ENCODE measurements at places on chromosomes 7 and 10. TPM values are rescaled to one million over a fixed set of nuclear protein-coding genes. Genes with fewer than 3 reads are reported as not detected.

DNA sequence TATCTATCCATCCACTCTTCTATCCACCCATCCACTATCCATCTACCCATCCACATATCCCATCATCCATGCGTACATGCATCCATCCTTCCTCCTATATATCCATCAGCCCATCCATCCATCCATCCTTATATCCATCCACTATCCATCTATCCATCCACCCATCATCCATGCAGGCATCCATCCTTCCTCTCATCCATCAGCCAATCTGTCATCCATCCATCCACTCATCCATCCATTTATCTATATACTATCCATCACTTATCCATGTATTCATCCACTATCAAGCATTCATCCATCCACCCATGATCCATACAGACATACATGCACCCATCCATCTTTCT lies 485.9 kb downstream of the DNAJB6 start:
- no peak for DNase-seq

ASZ1 gene
- not detected for total RNA-seq

- peak; percentile 50 for DNase-seq
Measured at GRCh38 chr7:2018569-2019460, 213.9 kb downstream of the MAD1L1 start.

- DNase-seq = no peak
Measured at GRCh38 chr10:132102717-132103110, 37.0 kb downstream of the JAKMIP3 start.

- DNase-seq = no peak
Measured at GRCh38 chr10:33145451-33146188, 187.6 kb upstream of the ITGB1 start.

DNA sequence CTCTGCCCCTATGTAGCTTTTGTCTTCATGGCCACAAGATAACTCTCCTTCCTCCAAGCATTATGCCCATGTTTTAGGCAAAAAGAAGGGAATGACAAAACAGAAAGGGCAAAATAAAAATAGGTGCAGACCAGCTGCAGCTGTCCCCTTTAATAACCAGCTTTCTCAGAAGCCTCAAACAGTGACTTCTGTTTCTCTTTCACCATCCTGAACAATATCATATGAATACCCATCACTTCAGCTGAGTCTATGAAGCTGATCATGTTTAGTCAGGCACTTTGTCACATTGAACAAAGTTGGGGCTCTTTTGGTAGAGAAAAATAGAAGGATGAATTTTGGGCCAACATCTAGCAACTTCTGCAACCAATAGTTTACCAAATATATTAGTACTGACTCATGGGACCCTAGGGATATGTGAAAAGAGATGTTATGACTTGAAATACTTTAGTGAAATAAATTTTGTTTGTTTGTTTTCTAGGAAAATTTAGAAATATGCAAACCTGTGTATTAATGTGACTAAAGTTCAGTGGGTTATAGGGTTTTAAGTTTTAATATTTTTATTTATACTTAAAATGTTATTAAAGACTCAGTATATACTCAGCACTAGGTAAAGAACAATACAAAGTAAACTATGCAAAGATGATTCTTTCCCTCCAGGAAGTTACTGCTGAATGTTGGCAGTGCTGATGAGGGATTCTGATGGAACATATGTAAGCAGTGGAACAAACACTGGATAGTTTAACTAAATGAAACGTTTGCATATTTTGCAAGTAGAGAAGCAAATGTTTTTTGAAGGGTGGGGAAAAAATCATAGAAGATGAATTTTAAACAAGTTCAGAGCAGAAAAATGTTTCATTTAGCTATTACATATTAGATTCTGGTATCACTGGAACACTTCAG lies 133.7 kb downstream of the FOXP2 start:
- DNase-seq = peak; percentile 26

All from dermis blood vessel endothelial cell (primary cell).